ENCODE measurements at places on chromosomes 3 and 15.

GRCh38 chr3:50154476-50154839 lies 666 bp upstream of the SEMA3F start:
- DNase-seq = no peak

DNA sequence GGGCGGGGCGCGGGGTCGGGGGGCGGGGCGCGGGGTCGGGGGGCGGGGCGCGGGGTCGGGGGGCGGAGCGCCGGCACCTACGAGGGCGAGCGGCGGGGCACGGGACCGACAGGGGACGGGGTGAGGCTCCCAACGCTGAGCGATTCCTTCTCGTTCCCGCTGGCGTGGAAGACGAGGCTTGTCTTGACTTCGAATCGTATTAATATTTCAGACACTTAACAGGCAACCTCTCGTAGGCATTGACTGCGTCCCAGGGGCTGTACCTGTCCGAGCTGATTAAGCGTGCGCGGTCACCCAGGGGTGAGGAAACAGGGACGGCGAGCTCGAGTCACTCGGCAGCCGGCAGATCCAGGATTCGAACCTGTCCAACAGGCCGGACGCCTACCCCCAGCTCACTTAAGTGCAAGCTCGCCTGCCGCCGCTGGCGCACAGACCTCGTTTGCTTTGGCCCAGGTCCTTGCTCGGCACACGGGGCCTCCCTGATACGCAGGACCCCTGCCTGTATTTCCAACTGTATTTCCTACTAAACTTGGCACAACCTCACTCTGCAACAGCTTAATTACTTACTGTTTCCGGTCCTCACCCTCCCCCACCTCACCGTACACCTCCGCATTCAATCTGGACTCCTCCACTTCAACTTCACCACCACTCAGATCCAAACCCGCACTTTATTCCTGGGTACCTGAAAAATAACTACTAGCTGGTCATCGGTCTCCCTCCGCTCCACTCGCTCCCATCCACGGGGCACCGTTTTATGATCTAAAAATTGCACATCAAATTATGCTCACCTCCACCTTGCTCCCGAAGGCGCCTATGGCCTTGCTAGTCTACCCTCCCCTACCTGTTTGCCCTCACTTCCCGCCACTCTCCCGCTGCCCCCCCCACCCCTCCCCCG lies 722 bp upstream of the ZXDC start:
- DNase-seq = no peak

DNA sequence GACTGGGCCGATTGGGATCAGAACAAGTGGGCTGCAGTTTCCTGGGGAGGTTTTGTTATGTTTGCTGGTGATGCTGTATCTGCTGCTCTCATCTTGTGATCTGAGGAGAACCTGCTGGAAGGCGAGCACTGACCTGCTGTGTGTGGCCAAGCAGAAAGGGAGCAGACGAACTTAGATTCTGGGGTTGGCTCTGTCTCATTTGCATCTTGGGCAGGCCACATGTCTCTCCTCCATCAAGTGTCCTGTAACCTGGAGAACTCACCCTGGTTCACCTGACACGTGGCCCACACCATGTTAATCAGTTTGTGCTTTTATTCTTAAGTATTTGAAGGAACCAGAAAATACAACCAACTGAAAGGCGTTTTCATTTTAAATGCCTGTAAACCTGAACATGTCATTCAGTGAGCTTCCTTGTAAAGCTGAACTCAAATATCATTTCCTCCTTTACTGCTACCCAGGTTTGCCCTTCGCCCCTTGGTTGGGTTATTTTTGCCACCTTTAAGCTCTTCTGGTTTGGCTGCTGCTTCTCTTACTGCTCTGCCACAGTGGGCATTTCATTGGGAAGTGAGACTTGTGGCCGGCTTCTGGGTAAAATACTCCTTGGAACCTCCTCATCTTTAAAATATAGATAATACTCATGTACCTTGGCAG lies 33.5 kb upstream of the TRAK1 start:
- no peak for DNase-seq

DNA sequence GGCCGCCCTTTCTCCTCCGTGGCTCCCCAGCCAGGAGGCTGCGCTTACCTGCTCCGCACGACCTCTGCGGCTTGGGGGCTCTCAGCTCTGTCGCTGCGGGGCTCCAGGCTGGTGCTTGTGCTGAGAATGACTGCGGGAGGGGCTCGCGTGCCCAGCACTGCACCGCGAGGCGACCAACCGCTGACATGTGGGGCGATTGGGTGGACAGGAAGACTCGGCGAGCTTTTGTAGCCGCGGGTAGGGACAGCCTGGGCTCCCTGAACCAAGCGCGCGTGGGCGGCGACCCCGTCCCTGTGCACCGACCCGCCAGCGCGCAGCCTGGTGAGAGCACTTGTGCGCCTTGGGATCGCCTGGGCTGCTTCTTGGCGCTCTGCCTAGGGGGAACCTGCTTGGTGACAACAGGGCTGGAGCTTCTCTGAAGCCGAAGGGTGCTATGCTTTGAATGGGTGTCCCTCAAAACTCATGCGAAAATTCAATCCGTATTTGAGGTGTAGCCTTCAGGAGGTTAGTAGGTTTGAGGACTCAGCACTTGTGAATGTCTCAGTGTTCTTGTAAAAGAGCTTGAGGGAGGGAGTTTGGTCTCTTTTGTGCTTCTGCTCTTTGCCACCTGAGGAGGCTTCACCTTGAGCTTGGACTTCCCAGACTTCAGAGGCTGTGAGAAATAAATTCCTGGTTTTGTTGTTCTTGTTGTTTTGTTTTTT lies 50.4 kb downstream of the IL12A start:
- peak; percentile 21 for DNase-seq

DNA sequence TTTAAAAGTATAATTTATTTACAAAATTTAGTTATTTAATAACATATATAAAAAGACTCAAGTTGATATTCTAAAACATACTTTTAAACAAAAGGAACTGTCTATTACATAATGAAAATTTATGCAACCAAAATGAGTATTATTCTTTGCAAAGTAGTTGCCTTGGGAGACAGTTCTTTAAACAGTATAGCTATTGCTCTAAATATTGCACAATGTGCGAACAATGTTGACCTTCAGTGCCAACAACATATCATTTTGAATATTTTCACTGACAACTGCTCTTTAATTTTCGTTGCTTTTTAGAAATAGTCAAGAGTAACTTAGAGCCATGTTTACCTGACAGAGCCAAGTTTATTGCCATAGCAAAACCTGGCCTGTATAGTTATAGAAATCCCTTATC lies 124.9 kb downstream of the ZBTB20 start:
- no peak for DNase-seq

- no peak for DNase-seq
Measured at GRCh38 chr3:139836698-139837464, 98.1 kb upstream of the CLSTN2 start.

DNA sequence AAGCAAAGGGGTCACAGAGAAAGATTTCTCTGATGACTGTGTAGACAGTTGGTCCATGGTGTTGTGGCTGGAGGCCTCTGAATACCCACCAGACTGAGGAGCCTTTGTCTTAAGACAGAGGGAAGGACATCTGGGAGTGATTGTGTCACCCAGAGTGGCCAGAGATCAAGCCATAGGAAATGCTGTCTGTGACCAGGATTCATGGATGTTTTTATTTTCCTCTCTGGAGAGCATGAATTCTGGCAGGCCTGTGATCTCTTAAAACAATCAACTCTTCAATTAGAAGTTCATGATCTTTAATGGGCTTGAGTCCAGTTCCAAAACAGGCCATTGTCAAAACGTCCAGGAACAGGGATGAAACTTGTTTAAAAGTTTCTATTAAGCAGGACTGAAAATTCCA lies 198.9 kb upstream of the CTDSPL start:
- DNase-seq = no peak

DNA sequence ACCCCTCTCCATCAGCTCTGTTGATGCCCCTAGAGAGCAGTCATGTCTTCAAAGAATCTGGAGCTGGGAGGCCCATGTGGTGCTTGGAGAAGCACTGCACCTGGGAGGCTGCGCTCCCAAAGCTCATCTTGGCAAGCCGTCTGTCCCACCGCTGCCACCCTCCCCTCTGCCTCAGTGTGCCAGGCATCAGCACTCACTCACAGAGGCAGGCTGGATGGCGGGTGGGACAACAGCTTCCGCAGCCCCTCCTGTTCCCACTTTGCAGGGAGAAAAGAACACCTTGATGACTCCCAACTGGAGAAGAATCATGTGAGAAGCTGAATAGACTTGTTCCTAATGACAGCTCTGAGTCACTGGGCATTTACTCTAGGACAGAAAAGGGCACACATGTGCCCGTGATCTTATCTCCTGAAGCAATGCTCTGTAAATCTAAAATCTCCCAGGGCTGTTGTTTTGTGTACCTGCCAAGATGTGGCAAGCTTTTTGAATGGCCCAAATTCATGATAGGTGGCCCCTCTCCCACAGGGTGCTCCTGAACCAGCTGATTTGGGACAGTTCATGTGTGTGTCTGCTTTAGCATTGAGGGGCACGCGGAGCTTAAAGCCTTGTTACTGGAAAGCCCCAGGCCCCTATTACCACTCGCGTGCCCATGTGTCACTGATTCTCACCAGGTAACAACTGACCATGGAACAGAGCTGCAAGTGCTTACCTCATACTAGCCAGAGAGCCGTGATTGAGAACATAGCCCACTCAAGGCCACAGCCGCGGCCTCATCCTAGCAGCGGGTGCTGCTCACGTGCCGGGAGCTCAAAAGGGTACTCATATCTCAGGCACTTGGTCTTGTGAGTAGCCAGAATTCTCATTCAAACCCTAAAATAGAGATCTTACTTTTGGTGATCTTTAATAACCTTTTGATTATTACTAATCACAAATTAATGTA lies 104.4 kb downstream of the DNAJB8 start:
- no peak for DNase-seq

All from AG08395 (cell line).